Occipital lobe (tissue), 3 donors: ENCODE measurements at places on chromosomes 11 and 22.
A peak's percentile ranks its signal among the peaks of the same experiment; 100 is the strongest.

- DNase-seq = peak; percentile 78
These were observed at the start of gene DGAT2 for GRCh38 chr11:75768112-75768908. TSS of gene DGAT2 (plus strand) at chr11:75768778. CDS start at chr11:75768992, 214 bp downstream.

DNA sequence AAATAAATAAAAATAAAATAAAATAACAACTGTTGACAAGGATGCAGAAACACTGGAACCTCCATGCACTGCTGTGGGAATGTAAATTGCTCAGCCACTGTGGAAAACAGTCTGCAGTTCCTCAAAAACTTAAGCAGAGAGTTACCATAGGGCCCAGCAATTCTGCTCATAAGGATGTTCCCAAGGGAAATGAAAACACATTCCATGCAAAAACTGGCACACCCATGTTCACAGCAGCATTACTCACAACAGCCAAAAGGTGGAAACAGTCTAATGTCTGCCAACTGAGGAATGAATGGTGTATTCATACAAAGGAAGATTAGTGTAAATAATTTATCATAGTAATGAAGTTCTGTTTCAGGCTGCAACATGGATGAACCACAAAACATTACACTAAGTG is 3.2 kb upstream of the KRTAP5-10 start:
- DNase-seq = no peak

GRCh38 chr22:39282645-39283321 is 36.6 kb downstream of the RPL3 start:
- DNase-seq = no peak

DNA sequence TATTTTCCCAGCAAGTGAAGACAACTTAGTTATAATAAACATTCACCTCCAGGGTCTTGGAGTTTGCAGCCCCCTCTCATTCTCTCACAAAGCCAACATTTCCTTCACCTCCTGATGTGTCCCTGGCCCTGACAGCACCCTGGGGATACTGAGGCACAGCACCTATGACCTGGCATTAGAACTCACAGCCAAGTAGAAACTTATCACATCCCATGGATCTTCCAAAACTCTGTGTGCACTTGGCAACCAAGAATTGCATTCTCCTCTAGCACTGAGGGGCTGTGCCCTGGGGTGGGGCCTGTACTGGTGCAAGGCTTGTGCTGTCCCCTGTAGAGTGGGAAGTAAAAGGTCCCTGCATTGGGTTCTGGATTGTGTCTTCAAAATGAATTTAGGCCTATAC is 116.7 kb upstream of the IGLL5 start:
- DNase-seq = no peak

DNA sequence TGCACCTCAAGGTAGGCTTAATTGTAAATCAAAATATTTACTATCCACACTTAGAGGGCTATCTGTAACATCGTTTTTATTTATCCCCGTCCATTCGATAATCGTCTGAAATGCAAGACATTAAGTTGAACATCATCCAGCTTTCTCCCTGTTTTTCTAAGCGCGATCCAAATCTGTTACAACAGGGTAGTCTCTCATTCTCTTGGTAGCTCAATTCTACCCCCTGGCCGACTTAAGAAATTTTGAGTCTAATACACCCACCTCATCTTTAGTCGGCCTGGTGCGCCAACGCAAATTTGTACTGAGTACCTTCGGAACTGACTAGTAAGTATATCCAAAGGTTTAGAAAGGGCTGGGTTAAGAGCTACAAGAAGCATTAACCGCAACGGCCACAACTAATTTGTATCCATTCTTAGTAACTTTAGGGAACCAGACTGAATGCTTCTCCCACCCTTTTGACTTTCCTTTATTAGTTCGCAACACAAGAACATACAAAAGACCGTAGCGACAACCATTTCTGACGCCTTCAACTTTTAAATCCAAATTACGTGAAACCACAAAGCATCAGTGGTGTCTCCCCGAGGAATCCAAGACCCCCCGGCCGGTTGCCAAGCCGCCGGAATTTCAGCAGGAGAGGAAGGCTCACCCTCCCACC is 1.0 kb upstream of the ZNF143 start:
- no peak for DNase-seq

DNA sequence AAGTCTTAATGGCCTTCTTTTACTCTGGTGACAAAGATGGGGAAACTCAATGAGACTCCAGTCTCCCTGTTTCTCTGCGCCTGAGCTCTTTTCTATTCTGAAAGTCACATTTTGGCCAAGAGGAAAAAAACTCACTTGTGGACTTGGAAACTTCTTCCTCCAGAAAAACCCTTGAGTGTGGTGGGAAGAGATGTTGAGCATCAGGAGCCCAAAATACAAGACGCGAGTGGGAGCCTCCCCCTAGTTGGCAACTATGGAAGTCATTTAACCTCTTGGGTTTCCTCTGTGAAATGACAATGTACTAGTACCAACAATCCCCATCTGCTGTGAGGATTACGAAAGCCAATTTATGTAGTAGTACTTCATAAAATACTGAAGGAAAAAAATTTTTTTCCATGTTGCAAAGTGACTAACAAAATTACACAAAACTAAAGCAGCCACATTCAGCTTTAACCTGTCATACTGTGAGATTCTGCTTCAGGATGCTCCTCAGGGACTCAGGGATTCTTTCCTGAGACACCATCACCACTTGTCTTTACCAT is 524 bp upstream of the SLC25A17 start:
- no peak for DNase-seq

GRCh38 chr11:125105926-125106325 is 5.5 kb downstream of the TMEM218 start:
- DNase-seq = no peak

GRCh38 chr11:130213143-130213978 is 53.8 kb downstream of the ST14 start:
- no peak for DNase-seq
